Astrocyte (in vitro differentiated cells and primary cell): ENCODE measurements at places on chromosomes 6 and 20.

DNA sequence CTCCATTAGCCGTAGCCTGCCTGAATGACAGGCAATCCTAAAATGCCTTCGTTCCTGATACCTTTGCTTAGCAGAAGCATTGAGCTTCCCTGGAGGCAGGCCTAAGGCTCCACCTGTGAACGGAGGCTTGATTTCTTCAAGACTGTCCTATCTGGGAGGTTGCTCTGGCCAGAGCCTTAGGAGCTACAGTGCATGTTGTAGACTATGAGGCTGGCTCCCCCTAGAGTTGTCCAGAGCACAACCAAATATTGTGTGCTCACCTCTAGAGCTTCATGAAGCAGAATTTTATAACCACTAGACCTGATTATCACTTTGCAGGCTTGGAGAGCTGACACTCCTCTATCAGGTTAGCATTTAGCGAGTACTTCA lies 217.8 kb downstream of the MAFB start:
- no peak for DNase-seq

DNA sequence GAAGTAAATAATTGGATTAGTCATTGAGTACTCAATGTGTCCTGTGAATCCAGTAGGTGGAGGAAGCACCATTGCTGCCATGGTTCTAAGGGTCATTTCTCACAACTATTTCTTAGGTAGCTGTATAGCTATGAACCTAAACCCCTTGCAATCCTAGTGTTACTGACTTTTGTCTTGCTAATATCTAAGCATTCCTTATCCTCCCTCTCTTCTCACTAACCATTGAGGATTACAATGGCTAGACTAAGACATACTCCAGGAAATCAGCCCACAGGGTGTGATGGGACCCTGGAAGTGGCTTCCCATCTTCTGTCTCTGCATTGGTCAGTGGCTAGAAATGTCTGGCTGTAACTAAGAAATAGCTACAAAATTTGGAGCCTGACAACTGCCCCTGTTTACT lies 27.3 kb upstream of the FOXA2 start:
- no peak for DNase-seq

DNA sequence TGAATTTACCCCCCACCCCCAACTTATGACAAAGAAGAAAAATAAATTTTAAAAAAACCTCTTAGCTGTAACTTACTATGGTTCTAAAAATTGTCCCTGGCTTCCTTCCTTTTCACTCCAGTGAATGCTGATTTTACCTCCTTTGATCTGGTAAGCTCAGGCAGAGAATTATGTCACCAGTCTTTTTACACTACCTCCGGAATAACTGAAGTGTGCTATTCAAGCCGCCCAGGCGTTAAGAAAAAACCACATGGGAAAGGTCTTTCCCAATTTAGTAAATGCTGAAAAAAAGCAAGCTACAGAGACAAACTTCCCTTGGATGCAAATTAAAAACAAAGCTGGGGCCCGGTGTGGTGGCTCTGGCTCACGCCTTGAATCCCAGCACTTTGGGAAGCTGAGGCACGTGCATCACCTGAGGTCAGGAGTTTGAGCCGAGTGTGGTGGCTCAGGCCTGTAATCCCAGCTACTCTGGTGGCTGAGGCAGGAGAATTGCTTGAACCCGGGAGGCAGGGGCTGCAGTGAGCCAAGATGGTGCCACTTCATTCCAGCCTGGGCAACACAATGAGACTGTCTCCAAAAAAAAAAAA lies 12.4 kb downstream of the SNX5 start:
- DNase-seq = no peak

DNA sequence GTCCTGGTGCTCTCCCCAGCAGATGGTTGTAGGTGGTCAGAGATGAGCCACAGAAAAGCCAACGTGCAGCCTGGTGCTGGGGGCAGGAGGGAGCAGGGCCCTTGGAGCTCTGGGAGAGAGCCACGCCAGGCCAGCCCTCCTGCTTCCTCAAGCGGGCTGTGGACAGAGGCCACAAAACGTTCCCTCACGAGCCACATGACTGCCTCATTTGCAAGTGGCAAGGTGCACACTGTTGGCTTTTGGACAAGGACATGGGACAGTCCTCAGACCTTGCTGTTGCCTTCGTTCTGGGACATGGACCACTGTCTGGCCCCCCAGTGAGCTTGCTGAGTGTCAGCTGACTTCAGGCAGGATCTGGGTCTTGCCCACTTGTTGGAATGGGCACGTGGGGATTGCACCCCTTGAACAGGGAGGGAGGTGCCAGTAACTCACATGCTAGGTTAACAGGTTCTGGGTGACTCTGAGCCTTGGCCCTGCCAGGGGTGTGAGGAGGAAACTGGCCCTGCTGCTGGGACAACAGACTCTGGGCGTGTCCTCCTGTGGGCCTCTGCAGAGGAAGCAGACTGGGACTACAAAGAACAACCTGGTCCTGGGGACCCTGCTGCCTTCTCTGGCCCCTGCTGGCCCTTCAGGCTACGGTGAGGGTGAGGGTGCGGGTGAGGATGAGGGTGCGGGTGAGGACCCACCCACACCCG lies 2.6 kb downstream of the SLCO4A1 start:
- no peak for DNase-seq

GRCh38 chr6:151576633-151577032 lies 82.8 kb downstream of the CCDC170 start:
- DNase-seq = peak; percentile 0
